ENCODE measurements at places on chromosomes 13 and 19.

GRCh38 chr13:67230404-67231288 is 510 bp upstream of the PCDH9 start:
- DNase-seq: peak; percentile 98

DNA sequence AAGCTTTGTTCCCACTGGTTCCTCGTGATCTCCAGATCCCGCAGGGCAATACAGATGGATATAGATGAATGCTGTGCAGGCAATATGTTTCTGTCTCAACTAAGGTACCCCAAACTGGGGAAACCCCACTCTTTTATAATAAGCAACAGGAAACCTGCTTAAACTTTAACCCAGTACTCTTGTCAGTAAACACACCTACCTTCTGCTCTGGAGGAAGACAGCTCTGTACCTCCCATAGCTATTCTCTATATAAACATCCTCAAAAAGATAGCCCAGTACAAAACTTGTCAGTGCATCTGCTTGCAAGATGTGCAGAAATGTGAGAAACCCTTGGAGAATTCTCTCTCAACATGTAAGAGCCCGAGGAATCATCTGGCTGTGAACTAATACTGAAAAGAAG is 583.6 kb downstream of the OLFM4 start:
- DNase-seq: no peak

DNA sequence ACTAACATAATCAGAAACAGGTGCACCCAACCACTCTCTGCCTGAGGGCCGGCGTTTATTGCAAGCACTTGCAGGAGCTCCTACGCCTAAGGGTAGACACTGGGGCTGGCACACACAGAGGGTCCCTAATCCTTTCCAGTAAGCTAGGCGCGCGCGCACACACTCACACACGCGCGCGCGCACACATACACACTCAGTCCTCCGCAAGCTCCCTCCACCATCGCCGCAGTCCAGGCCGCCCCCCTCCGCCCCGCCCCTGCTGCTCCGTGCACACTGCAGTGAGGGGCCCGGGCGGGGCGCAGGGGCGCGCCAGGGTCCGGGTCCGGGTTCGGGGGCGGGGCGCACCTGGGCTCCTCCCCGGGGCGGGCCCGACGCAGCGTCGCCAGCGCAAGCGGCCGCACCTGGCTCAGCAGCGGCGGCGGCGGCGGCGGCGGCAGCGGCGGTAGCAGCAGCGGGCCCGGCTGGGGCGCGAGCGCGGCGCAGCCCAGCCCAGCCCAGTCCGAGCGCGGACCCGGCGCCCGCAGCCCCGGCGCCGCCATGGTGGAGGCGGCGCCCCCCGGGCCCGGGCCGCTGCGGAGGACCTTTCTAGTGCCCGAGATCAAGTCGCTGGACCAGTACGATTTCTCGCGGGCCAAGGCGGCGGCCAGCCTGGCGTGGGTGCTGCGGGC is at the start of gene CAMSAP3:
TSS of gene CAMSAP3 (plus strand) at position 398 of the 668 bp plus-strand sequence. CDS start at position 538, 140 bp downstream.
- DNase-seq: peak; percentile 24

DNA sequence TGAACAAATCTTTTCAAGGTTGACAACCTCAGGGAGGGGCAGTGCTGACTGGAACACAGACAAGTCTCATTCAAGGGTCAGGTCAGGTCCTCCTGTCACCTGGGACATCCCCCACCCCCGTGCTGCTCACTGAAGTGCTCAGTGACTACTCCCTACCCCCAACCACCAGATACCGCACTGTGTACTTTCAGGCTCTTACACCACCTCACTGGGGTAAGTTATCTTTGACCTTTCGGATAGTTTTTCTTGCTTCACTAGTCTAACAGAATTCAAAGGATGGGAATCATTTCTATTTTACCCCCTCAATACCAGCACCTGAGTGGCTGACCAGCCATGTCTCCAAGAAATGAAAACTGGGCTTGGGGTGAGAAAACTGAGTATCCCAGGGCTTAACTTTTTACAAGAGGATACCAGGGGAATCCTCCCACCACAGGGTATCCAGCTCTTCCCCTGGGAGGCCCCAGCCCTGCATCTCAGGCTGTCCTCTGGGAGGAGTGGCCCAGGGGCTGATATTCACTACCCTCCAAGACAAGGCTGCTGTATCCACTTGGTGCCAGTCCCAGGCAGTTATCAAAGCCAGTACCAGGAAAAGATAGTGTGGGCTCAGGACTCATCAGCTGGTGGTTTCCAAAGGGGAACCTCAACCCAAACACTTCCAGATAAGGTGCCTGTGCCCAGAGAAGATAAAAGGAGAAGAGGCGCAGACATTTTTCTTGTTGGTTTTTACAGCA is 2.1 kb downstream of the ZNF563 start:
- no peak for DNase-seq

DNA sequence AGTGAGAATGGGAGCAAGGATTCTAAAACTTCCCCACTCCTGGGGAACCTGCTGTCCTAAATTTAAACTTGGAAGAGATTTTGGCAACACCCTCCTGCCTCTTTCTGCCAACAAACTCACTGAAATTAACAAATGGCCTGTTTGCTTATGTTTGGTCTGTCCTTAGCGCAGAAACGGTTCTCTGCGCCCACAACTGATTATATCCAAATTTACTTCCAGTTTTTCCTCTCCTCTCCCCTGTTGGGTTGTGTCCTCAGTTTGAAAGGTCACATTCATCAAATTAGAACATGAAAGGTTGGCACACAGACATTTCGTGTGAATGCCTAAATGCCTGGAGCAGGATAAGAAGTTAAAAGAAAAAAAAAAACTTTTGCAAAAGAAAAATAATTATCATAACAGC is 56.4 kb upstream of the MRI1 start:
- no peak for DNase-seq

DNA sequence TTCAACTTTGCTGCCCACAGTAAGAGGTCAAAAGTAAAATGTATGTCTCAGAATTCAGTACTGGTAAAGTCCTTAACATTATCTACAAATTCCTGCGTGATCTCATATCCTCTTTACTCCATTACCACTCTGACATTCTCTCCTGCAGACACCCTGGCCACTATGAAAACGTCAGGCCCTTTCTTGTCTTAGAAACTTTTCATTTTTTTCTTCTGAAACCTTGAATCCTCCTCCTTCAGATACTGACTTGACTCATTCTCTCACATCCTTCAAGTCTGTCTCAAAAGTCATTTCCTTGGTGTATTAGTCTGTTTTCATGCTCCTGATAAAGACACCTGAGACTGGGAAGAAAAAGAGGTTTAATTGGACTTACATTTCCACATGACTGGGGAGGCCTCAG is 262.3 kb downstream of the POU4F1 start:
- no peak for DNase-seq

DNA sequence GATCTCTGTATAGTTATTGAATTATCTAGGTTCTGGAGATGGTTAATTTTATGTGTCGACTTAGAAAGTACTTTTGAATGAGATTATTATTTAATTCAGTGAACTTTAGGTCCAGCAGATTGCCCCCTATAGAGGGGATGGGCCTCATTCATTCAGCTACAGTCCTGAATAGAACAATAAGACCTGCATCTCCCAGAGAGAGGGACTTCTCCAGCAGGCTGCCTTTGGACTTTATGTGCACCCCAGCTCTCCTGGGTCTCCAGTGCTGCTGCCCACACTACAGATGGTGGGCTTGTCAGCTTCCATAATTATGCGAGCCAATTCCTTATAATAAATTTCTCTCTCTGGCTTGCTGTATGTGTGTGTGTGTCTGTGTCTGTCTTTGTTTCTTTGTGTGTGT is 39.3 kb upstream of the KL start:
- no peak for DNase-seq

DNA sequence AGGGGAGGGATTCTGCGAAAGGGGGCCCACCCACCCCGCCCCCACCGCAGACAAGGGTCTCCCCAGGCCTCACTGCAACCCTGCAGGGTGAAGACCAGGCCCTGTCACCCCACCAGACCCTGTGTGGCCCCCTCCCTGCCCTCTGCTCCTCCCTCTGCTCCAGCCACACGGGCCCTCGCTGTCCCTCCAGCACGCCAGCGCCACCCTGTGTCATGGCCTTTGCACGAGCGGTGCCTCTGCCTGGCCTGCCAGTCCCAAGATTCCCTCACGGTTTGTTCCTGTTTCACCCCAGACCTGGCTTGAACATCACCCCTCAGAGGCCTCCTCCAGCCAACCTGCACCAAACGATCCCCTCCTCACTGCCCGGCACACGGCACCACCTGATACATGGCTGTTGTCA is 27.3 kb downstream of the PIP5K1C start:
- DNase-seq: no peak

DNA sequence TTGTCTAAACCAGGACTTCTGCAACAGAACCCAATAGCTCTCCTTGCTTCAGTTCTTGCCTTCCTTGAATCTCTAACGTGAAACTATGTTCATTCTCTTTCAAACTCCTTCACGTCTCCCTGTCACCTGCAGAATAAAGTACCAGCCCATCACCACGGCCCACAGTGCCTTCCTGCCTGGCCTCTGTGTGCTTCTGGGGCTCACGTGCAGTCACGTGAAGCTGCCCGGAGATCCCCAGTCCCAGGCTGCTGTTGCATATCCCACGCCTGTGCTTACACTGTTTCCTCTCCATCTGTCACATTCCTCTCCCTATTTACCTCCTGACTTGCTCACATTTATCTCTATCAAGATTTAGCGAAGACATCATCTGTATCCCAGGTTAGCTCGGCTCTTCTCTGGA is 102.8 kb downstream of the STARD13 start:
- no peak for DNase-seq

GRCh38 chr19:49017666-49018351 is 918 bp upstream of the LHB start:
- DNase-seq: peak; percentile 65

GRCh38 chr19:55659822-55660221 is 5.0 kb downstream of the U2AF2 start:
- no peak for DNase-seq

DNA sequence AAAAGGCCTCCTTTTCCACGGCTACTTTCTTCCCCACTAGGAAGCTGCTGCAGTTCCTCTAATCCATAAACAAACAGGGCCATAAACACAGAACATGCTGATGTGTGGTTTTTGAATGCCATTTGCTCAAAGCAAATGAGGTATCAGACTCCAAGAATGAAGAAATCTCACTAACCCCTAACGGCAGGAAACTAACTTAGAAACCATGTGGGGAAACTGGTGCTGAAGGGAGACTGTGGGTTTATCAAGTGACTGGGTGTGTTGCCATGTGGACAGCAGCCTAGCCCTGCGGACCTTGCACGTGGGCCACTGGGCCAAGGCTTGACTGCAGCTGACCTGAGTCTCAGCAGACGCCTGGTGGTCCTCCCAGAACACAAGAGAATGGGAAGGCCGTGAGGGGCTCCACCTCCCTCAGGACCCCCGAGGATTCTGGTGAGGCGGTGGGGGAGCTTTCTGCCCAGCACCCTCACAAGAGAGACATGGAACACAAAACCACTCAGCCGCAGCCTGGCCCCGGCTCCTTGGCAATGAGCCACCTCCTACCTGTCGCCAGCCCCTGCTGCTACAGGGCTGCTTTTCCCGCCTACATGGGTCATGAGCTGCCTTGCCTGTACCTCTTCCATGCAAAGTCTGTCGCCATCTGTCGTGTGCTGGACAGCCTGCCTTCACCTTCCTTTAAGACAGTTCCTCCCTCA is 10.6 kb downstream of the SLC15A1 start:
- no peak for DNase-seq

DNA sequence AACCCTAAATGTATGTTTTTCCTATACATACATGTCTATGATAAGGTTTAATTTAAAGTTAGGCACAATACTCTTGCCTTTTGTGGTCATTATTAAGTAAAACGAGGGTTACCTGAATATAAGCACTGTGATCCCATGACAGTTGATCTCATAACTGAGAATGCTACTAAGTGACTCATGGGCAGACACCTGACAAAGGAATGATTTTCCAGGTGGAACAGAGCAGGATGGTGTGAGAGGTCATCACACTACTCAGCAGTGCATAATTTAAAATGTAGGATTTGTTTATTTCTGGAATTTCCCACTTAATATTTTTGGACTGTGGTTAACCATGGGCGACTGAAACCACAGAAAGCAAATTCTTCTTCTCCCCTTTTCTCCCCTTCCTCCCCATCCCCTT is 178.9 kb downstream of the UGGT2 start:
- DNase-seq: no peak

DNA sequence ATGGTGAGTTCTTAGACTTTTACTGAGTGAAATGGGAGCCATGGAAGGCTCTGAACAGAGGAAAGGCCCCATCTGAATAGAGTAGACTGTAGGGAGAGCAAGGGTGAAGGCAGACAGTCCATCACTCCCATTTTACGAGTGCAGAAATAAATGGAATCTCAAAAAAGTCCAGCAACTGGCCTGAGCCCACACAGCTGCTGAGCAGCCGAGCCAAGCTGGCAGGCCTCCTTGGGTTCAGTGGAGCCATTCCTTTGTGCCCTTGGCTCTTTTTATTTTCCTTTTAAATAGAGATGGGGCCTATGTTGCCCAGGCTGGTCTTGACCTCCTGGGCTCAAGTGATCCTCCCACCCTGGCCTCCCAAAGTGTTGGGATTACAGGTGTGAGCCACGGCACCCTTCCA is 1.0 kb upstream of the MYH14 start:
- no peak for DNase-seq

DNA sequence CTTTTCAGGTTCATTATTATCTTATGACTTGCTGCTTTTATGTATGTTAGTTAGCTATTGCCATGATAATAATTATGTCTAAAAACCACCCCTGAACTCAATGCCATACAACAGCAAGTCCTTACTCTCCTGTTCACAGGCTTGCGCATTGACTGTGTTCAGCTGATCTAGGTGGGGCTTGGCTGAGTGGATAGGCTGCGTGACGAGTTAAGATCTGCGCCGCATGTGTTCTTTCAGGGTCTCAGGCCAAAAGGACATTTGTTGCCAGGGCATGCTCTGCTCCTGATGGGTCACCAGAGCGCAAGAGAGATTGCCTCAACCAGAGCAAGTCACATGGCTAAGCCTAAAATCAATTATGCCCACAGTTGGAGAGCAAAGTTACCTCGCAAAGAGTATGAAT is 859 bp downstream of the ZNF568 start:
- DNase-seq: peak; percentile 18

- DNase-seq: no peak
Measured at GRCh38 chr19:54654447-54655321, 8.1 kb upstream of the LILRB4 start.

DNA sequence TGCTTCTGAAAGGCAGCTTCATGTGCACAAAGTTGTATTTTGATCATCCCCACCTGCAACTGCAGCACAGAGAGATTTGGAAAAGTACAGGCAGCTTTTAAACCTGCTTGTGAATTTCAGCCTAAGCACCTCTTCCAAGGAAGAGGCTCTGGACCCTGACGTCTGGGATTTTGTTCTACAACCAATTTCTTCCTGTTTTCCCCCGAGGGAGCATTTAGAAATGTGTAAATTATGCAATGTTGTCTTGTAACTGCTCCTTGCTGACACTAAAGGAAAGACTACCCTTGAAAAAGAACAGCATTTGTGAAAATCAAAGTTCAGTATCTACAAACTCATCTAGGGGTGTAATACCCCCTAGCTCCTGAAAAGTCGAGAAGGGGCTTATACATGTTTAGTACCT is 15.4 kb downstream of the MED26 start:
- no peak for DNase-seq

Data from fibroblast of skin of abdomen (primary cell).